ENCODE measurements at places on chromosomes 1 and 21. TPM values are rescaled to one million over a fixed set of nuclear protein-coding genes. Genes with fewer than 3 reads are reported as not detected.

GRCh38 chr21:37527716-37528115, 161.1 kb downstream of the DYRK1A start:
- DNase-seq = no peak

DNA sequence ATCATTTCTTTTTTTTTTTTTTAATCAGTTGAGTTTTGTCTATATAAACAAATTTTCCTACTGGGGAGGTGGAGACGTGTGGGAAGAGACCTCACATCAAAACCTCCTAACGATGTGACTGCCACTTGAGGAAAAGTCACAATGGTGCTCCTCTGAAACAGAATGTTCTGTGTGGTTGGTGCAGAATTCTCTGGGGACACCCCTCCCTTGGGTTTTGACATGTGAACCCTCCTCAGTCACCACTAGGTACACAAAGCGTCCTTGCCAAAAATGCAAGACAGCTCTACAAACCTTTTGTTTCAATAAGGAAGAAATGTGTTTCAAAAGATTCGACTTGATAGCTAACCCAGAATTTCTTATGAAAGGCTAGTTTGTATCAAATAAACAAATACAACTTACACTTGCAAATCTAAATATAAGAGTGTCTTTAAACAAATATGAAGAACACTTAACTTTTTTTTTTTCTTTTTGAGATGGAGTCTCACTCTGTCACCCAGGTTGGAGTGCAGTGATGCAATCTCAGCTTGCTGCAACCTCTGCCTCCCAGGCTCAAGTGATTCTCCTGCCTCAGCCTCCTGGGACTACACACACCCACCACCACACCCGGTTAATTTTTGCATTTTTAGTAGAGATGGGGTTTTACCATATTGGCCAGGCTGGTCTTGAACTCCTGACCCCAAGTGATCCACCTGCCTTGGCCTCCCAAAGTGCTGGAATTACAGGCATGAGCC, 9.3 kb downstream of the SLC25A24 start:
- DNase-seq = no peak

DNA sequence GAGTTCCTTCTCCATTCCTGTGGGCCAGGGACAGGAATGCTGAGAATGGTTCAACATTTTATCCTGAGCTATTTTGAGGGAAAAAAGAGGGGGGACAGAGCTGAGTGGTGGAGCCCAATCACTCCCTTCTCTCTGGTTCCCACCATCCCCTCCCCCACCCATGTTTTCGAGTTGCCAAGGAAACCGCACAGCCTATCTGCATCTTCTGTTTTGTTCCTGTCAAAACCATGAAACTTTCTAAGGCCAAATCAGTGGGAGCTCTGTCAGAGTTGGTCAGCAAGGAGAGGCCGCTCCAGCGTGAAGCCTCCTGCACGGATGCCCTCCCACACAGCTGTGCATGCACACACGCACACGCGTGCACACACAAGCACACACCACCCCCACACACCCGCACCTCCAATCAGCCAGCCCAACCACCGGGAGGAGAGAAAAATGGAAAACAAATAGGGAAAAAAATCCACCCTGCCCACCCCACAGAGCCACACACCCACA, 54.5 kb upstream of the ATP2B4 start:
- DNase-seq = peak; percentile 85

DNA sequence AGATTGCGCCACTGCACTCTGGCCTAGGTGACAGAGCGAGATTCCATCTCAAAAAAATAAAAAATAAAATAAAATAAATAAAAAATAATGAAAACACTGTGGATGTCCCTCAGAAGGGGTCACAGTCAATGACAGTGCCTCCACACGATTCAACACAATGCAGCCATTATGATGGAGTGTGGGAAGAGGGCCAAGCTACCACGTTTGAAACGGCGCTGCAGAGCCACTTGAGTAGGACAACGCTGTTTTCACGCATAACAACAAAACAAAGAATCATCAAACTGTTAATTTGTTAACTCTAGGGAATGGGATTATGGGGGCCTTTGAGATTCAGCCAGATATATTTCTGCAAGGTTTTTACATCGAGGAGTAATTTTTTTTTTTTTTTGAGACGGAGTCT, 36.5 kb downstream of the NKAIN1 start:
- no peak for DNase-seq

B3GALT2 gene
- polyA plus RNA-seq = 11.9 TPM

All from renal pelvis (tissue), 12 donors.